ENCODE measurements at places on chromosomes 6 and 20.

- DNase-seq, result no peak
Measured at GRCh38 chr6:124462750-124463149, 499.5 kb upstream of the RNF217 start.

DNA sequence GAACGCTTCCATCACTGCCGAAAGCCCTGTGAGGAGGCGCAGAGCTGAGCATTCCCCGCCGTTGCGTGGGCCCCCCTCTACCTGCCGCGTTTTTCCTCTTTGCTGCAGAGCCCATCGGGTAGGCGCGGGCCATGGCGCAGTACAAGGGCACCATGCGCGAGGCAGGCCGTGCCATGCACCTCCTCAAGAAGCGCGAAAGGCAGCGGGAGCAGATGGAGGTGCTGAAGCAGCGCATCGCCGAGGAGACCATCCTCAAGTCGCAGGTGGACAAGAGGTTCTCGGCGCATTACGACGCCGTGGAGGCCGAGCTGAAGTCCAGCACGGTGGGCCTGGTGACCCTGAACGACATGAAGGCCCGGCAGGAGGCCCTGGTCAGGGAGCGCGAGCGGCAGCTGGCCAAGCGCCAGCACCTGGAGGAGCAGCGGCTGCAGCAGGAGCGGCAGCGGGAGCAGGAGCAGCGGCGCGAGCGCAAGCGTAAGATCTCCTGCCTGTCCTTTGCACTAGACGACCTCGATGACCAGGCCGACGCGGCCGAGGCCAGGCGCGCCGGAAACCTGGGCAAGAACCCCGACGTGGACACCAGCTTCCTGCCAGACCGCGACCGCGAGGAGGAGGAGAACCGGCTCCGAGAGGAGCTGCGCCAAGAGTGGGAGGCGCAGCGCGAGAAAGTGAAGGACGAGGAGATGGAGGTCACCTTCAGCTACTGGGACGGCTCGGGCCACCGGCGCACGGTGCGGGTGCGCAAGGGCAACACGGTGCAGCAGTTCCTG is 693 bp downstream of the FAM50B start:
- DNase-seq, result no peak

GRCh38 chr6:45450831-45451230 is 73.1 kb upstream of the SUPT3H start:
- DNase-seq, result no peak

DNA sequence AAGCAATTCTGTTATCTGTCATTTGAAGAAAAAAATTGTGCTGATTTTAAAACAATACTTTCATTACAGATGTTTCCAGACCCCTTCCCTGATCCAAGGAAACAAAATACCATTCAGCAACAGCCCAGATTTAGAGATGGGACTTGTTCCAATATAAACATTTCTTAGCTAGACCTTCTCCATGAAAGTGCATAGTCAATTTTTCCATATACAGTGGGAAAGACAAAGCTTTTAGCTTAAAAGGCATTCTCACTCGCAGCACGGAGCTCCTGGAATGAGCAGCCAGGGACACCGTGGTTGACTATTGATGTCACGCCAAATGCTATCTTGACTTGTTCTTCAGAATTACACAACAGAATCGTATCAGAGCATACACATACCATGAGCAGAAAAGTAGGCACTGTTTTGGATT is 21.5 kb downstream of the LAMA4 start:
- no peak for DNase-seq

GRCh38 chr6:130534627-130535026 is 168.8 kb downstream of the TMEM200A start:
- DNase-seq, result no peak

GRCh38 chr6:127570739-127571389 is 6.1 kb upstream of the C6orf58 start:
- no peak for DNase-seq
